Right cardiac atrium (tissue), 5 donors: ENCODE measurements at places on chromosomes 3 and 15. TPM values are rescaled to one million over a fixed set of nuclear protein-coding genes. Genes with fewer than 3 reads are reported as not detected.

RASSF1 gene
- 15.9 TPM for total RNA-seq

ZNF860 gene
- total RNA-seq = 0.34 TPM

DNA sequence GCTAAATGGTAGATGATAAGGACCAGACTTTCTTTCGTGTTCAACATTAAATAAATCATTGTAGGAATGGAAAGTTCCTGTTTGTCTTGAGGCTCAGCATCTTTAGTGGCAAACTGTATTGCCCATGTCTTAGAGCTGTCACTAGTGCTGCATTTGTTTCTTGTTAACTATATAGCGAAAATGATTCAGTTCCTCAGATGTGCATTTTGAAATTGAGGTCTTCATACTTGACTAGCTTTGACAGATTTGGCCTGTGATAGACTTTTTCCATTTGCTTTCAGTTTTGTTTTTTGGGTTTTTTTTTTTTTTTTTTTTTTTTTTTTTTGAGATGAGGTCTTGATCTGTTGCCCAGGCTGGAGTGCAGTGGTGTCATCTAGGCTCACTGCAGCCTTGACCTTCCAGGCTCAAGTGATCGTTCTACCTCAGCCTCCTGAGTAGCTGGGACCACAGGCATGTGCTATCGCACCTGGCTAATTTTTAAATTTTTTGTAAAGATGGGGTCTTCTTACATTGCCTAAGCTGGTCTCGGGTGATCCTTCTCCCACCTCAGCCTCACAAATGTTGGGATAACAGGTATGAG lies 9.5 kb upstream of the RPLP1 start:
- DNase-seq = no peak

- DNase-seq = no peak
These were observed 432.2 kb downstream of the TUSC7 start for GRCh38 chr3:117141812-117142211.
